Naive thymus-derived CD8-positive, alpha-beta T cell (primary cell): ENCODE measurements at places on chromosomes 5 and 9. TPM values are rescaled to one million over a fixed set of nuclear protein-coding genes. Genes with fewer than 3 reads are reported as not detected.

DNA sequence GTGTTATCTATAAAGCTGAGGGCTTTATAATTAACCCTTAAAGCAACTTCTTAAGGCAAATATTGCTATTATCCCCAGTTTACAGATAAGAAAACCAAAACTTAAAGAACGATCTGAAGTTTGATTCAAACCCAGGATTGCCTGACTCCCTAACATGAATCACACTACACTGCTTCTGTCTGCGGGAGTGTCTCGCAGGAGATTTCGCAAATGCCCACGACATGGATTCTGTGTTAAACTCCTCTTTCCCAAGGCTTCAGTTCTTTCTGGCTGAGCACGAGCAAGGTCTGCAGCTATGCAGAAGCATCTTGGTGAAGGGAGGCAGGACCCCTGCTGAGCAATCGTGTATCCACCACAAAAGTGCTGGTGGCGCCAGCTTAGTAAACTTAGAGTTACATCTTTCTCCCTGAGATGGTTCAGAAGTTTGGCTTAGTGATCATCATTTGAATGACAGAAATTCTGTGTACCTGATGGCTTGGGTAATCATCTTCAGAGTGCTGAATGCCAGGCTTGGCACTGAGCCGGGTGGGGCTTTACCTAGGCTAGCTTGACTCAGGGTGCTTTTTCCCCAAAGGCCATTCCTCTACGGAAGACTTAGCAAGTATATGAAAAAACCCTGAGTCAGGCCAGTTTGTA lies 81.4 kb upstream of the PIK3R1 start:
- H3K4me1 ChIP-seq: no peaks in the 10 kb centered on the region
- H3K27ac ChIP-seq: no peak overlapping the region
- H3K27me3 ChIP-seq: peaks cover 3% of the 10 kb centered on the region
- no peak for DNase-seq
- no peak overlapping the region for H3K4me3 ChIP-seq

GRCh38 chr9:127989094-127989493 lies 8.3 kb upstream of the EEIG1 start:
- H3K27me3 ChIP-seq: no peaks in the 10 kb centered on the region
- no peak for DNase-seq
- H3K4me1 ChIP-seq: peaks cover 54% of the 10 kb centered on the region
- H3K36me3 ChIP-seq: no peaks in the 10 kb centered on the region
- no peak overlapping the region for H3K27ac ChIP-seq

PLCXD3 gene
- not detected for polyA plus RNA-seq

PFDN1 gene
- 129 TPM for polyA plus RNA-seq

AQP7 gene
- 0.17 TPM for polyA plus RNA-seq

DHFR gene
- 0.82 TPM for polyA plus RNA-seq
